A549 treated with DMSO at 1 μM for 4 hours (cell line): ENCODE measurements at places on chromosomes 7 and 10. TPM values are rescaled to one million over a fixed set of nuclear protein-coding genes. Genes with fewer than 3 reads are reported as not detected.

BEND7 gene
- total RNA-seq: 11.7 to 14.5 TPM (median 13.2 TPM) in 5 replicates

ZNF467 gene
- total RNA-seq: 0.66 to 1.5 TPM (median 1.2 TPM) in 5 replicates

NKX2-3 gene
- 0.06 TPM in 1 of 5 replicates, not detected in the others for total RNA-seq

FIS1 gene
- total RNA-seq: 132 to 143 TPM (median 139 TPM) in 5 replicates

GPR141 gene
- total RNA-seq: not detected in 5 replicates

FFAR4 gene
- 0.17 to 0.31 TPM (median 0.21 TPM) in 5 replicates for total RNA-seq
